ENCODE measurements at places on chromosomes 1 and 21. TPM values are rescaled to one million over a fixed set of nuclear protein-coding genes. Genes with fewer than 3 reads are reported as not detected.

- H3K27me3 ChIP-seq = no peaks in the 10 kb centered on the region
- no peak overlapping the region for H3K27ac ChIP-seq
- no peaks in the 10 kb centered on the region for H3K4me1 ChIP-seq
- H3K4me3 ChIP-seq = no peak overlapping the region
- DNase-seq = peak; percentile 53
- H3K36me3 ChIP-seq = no peaks in the 10 kb centered on the region
These were observed 35.6 kb upstream of the TMEM61 start for GRCh38 chr1:54944610-54945392.

- peaks cover 7% of the 10 kb centered on the region for H3K4me1 ChIP-seq
- H3K27me3 ChIP-seq = no peaks in the 10 kb centered on the region
- no peaks in the 10 kb centered on the region for H3K36me3 ChIP-seq
- H3K27ac ChIP-seq = no peak overlapping the region
- DNase-seq = no peak
- H3K4me3 ChIP-seq = no peak overlapping the region
These were observed 16.5 kb upstream of the UBE2U start for GRCh38 chr1:64186898-64187280.

DNA sequence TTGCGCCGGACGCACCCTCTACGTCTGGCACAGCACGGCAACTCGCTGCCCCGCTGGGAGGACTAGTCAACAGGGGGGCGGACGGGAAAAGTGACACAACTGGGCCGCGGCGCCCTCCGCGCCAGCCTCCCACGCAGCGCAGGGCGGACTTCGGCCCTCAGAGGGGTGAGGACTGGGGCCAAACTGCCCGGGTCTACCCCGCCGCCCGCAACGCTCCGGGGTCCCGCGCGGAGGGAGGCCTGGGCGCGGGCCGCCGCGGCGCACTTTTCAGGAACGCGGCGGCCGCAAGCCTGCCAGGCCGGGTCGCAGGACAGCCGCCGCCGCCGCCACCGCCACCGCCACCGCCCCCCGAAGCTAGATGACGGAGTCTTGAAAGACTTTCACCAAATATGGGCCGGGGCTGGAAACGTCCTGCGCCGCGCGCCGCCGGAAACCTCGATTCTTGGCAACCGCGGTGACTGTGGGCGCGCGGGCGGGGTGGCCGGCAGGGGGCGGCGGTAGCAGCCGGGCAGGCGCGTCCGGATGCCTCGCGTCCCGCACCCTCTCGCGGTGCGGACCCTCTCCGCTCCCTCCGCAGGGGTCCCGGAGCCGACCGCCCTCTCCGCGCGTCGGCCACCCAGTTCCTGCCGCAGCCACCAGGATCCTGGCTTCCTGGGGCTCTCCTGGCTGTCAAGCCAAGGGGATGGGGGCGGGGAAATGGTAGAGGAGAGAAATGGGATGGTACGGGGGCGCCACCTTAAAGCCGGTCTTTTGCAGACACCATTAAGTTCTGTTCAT, 3.7 kb upstream of the CCN1 start:
- H3K27me3 ChIP-seq = no peaks in the 10 kb centered on the region
- H3K36me3 ChIP-seq = peaks cover 19% of the 10 kb centered on the region
- H3K4me3 ChIP-seq = peak overlapping the region; percentile 89
- H3K27ac ChIP-seq = peak overlapping the region; percentile 96

- no peaks in the 10 kb centered on the region for H3K36me3 ChIP-seq
- no peaks in the 10 kb centered on the region for H3K4me1 ChIP-seq
- H3K4me3 ChIP-seq = no peak overlapping the region
- H3K27ac ChIP-seq = no peak overlapping the region
These were observed 655.8 kb downstream of the BRINP3 start for GRCh38 chr1:189821833-189822232.

DNA sequence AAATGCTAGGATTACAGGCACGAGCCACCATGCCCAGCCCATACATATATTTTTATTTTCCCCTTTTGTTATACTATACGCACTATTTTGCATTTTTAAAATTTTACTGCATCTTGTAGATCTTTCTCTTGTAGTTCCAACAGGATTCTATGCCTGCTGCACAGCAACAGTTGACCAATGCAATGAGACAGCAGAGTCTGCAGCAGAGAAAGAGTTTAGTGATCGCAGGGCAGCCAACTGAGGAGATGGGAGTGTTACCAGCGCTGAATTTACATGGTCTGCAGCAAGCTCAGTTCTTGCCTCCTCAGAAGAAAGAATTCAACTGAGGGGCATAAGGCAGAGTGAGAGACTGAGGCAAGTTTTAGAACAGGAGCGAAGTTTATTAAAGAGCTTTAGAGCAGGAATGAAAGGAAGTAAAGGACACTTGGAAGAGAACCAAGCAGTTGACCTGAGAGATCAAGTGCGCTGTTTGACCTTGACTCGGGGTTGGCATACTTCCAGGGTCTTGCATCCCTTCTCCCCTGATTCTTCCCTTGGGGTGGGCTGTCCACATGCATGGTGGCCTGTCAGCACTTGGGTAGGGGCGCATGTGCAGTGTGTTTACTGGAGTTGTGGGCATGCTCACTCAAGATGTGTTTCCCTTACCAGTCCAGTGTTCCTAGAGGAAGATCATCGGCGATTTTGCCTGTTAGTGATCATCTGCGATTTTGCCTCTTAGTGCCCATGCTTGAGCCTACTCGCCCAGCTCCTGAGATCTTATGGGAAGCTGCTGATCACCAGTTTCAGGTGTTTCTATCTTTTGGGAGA, 4.1 kb upstream of the MTOR start:
- H3K27me3 ChIP-seq = no peaks in the 10 kb centered on the region
- H3K36me3 ChIP-seq = no peaks in the 10 kb centered on the region
- H3K4me1 ChIP-seq = peaks cover 9% of the 10 kb centered on the region
- no peak overlapping the region for H3K27ac ChIP-seq
- DNase-seq = no peak

DNA sequence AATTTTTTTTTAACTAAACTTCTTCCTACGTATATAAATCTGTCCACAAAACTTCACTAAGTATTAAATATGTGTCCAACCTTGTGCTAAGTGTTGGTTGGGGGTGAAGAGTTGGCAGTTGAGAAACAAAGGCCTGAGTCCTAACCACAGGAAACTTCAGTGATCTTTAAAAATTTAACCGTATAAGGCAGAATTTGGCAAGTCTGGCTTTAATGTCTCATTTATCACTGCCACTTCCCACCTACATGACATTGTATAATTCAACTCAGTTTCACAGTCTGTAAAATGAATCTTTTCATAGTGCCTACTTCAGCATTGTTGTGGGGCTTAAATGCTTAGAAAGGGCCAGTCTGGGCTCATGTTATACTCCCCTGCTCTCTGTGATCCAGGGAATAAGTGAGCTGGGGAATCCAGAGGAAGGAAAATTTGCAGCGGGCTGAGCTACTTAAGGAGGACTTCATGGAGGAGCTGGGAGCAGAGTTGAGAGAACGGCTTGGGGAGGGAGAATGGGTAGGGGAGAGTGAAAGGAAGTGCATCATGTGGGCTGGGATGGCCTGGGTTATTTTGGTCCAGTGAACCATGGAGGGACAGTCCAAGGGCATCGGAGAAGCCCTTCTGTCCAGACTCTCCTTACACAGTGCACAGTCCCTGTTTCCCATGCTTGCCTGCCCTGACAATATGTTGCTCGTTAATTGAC, 14.5 kb downstream of the IFNAR2 start:
- DNase-seq = peak; percentile 74
- H3K4me1 ChIP-seq = no peaks in the 10 kb centered on the region
- H3K27ac ChIP-seq = no peak overlapping the region
- H3K4me3 ChIP-seq = no peak overlapping the region

DNA sequence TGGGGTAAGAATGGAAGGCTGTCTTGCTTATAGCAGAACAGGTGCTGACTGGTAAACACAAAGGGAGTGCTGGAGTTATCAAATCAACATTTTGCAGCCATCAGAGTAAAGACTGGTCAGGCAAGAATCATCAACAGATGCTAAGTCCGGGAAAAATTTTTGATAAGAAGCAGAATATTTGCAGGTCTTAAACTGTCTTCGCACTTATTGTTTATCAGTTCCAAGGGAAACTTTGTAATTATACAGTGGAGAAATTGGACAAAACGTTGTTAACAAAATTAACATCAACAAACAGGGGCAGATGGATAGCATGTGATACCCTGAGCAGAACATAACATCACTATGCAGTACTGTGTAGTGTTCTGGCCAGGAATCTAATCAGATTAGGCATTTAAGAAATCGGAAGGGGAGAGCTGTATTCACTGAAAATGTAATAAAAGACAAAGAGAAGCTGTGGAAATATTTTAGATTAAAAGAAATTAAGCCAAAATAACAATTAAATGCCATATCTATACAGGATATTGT, 127.1 kb downstream of the DAB1 start:
- H3K4me1 ChIP-seq = no peaks in the 10 kb centered on the region
- H3K27me3 ChIP-seq = no peaks in the 10 kb centered on the region
- no peak overlapping the region for H3K4me3 ChIP-seq
- no peak overlapping the region for H3K27ac ChIP-seq

GRCh38 chr1:21447311-21447710, 7.4 kb downstream of the NBPF3 start:
- no peaks in the 10 kb centered on the region for H3K36me3 ChIP-seq
- H3K4me1 ChIP-seq = peaks cover 19% of the 10 kb centered on the region
- H3K4me3 ChIP-seq = no peak overlapping the region
- no peak overlapping the region for H3K27ac ChIP-seq

DNA sequence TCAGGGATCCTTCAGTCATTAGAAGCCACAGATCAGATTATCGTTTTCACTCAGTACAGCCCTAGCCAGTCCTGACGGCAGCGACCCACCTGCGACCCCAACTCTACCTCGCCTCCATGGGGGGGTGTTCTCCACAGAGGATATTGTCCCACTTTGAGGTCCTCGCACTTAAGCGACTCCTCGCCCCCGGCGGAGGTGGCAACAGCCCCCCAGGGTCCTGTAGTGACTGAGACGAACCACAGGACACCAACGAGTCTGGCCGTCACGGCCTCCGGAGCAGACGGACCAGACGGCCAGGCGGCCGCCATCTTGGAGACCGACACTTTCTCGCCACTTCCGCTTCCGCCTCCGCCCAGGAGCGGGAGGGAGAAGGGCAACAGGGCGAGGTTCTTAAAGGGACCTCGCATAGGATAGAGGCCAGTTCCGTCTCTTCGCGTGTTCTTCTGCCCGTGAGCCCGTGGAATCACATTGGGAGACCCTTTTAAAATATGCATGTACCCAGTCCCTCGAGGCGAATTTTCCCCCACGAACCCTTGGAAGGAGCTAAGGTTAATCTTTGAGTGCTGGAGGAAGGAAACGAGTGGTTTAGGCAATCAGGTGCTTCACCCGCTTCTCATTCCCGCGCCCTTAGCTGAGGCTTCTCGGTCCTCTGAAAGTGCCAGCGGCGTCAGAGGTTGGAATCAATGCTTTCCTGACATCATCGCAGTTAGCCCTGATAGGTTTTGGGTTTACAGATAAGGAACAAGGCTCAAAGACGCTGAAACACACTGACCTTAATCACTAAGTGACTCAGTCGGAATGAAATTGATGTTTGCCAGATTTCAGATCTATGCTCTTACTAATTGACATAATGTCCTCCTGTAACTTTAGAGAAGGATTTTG, at the start of gene TM2D1:
TSS of gene TM2D1 (minus strand) at position 329 of the 882 bp plus-strand sequence. CDS start at position 308, 21 bp downstream.
- peak within 1 kb of the TSS; percentile 100 for H3K4me3 ChIP-seq
- H3K27ac ChIP-seq = peak within 1 kb of the TSS; percentile 98
- peak; percentile 84 for DNase-seq
- no peaks in the 10 kb centered on the region for H3K36me3 ChIP-seq
- no peaks in the 10 kb centered on the region for H3K27me3 ChIP-seq

DNA sequence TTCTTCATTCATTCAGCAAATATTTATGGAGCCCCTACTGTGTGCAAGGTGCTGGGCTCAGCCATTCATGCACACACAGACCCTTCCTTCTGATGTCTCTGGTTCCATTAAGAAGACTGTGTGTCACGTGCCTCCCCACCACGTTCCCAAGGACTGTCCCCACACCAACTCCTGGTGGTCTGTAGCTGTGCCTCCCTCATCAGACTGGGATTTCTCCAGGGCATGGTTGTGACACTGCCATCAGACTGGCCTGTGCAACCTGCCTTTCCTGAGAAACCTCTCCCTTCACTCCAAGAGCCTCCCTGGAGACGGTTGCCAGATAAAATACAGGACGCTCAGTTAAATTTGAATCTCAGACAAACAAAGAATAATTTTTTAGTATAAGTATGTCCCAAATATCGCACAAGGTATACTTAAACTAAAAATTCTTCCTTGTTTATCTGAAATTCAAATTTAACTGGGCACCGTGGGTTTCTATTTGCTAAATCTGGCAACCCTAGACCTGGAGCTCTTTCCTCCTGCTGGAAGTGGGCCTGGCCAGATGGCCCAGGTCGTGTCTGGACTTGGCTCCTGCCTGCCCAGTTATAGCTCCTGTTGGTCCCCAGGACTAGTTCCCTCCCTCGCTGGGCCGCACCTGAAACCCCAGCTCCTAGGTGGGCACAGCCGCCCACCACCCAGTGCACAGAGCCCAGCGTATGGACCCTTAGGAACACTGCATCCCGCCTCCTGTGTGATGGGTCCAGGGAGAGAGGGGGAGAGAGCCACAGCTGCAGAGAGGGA, 76.9 kb downstream of the RAP1GAP start:
- DNase-seq = no peak
- no peak overlapping the region for H3K4me3 ChIP-seq
- no peak overlapping the region for H3K27ac ChIP-seq
- H3K4me1 ChIP-seq = peaks cover 3% of the 10 kb centered on the region
- H3K27me3 ChIP-seq = peaks cover 5% of the 10 kb centered on the region

DNA sequence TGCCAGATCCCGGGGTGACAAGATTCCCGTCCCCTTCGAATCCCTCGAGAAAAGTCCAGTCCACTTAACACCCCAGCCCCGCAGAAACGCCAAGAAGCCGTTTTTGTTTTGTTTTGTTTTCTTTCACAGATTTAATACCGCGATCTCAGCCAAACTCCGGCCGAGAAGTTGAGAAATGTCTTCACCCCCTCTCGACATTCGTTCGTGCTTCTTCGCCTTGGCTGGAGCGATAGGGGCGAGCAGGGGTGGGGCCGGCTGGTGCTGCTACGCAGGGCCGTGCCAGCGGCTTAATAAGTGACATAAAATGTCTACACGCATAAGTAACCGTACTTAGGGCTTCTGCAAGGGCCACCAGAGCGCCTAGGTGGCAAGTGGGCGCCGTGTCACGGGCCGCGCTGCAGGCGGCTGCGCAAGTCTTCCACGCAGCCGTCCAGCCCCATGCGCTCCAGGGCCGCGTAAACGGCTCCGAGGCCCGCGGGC, 4.9 kb downstream of the TNFRSF25 start:
- H3K4me3 ChIP-seq = no peak overlapping the region
- no peak for DNase-seq
- H3K4me1 ChIP-seq = no peaks in the 10 kb centered on the region

Gene RHCE
- 0.75 TPM for total RNA-seq

Gene ADGRB2
- total RNA-seq = 25.1 TPM

Gene RPTN
- total RNA-seq = 0.09 TPM

Gene SPRR2G
- total RNA-seq = not detected

Gene C2CD2
- 8.3 TPM for total RNA-seq

All from astrocyte (in vitro differentiated cells and primary cell).